Stimulated activated CD4-positive, alpha-beta T cell treated with anti-CD3 and anti-CD28 coated beads, Interleukin-12 subunit alpha, Interleukin-12 subunit beta, amount 100 ng/mL, for 24 hours (primary cell): ENCODE measurements at places on chromosomes 5 and 9.

DNA sequence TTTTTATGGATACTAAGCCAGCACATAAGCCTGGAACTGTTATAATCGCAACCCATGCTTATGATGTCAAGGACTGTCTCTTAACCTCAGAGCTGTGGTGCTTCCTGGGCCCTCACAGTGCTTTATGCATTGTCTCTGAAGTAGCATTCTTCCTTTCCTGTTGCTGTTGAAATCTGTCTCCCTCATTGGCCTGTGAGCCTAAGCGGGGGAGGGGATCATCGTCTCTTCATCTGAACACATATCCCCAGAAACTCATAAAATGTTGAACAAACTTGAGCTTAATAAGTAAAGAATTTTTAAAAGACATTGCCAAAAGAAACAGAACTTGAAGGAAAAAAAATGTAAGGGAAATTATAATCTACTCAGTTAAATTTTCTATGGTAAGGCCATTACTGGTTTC is 80.3 kb downstream of the SGCD start:
- no peak for DNase-seq

DNA sequence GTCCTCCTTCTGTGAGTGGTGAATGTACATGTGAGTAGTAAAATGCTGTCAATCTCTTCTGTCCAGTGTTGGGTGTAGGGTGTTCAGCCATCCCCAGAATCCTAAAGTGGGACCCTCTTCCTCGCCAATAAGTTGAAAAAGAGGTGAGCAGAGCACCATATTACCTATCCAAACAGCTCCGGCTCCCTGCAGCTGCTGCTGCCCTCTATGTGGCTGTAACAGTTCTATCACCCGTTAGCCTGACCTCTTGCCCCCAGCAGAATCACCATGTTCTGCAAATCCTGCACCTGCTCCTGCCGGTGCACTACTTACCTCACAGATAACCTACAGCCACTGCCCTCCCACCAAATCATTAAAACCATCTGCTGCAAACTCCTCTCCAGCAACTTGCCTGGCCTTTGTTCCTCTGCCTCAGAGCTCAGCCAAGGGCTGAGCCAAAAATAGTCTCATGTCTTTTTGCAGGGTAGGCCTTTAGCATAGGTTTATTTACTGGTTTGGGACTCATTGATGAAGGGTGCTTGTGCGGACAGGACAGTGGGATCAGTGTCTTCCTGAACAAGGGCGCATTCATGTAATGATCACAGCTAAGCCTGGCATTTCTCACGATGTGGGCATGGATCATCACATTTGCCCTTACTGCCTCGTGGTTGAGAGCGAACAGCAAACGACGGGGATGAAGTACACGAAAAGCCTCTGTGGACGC is 49.6 kb upstream of the CCL21 start:
- no peak for DNase-seq

GRCh38 chr9:78541868-78542443 is 245.0 kb downstream of the PSAT1 start:
- no peak for DNase-seq

GRCh38 chr9:115208501-115208900 is 90.5 kb upstream of the TNC start:
- DNase-seq, result no peak

DNA sequence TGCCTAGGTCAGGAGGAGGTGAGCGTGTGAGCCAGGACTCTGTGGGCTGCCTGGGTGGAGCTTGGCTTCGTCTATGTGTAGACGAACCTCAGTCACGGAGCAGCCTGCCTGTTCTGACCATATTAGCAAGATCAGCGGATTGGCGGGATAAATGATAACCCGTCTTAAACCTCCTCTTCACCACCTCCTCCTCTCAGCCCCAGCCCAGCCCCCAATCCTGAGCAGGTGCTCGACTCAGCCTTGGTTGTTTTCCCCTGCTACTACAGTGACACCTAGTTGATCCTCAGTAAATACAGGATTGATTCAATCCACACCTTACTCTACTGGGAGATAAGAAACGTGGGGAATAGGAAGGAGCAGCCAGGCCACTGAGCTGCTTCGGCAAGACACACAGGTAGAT is 286.1 kb downstream of the IRX2 start:
- DNase-seq, result no peak

DNA sequence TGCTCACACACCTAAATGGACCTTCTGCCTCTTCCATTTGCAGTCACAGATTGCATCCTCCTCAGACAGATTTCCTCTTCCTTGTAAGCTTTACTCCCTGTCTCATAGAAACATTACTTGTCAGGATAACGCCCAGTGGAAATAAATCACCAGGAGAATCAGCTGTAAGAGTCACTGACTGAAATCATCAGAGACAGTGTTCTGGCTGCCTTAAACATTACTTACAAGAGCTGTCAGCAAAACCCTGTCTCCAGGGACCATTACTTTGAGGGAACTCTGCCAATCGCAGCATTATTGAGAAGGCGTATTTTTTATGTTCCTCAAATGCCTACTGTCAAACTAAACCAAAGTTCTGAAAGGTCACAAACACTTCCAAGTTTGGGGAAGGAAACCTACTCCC is 5.9 kb downstream of the DPYSL3 start:
- DNase-seq, result no peak

DNA sequence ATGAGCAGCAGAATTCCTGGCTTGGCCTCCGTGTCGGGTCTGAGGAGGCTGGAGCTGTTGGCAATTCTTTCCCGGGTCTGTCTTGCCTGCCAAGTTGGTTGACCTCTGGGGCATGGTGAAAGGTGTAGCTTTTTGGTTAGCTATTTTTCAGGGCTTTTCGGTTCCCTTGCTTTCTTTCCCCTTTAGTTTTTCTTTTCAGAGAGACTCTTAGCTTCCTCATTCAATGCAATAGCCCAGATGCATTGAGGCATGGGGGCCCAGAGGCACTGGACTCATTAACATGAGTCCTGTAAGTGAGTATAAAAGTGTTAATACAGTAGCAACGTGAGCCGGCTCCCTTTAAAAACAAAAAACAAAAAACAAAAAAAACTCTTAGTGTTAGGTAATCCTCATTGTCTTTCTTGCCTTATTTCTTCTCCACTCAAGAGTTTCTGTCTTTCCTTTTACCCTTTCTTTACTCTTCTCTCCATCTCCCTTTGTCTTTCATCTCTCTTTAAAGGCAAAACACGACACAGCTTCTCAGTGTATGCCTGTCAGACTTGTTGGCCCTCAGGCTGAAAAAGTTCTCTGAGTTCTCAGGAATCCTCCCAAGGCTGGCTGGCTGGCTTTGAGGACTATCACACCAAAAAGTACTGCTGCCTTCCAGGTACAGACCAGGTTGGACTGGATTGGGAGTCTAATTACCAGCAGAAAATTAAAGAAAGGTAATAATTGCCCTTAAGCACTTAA is 289.9 kb upstream of the TUT7 start:
- no peak for DNase-seq

GRCh38 chr5:158722940-158723339 is 376.8 kb downstream of the EBF1 start:
- DNase-seq, result no peak

- no peak for DNase-seq
Observed at GRCh38 chr5:107104040-107104995, 566.4 kb downstream of the EFNA5 start.

GRCh38 chr5:152356506-152356905 is 48.6 kb downstream of the NMUR2 start:
- no peak for DNase-seq

- DNase-seq, result no peak
Observed at GRCh38 chr9:1962122-1962521, 53.0 kb upstream of the SMARCA2 start.

- no peak for DNase-seq
Observed at GRCh38 chr5:154274828-154275185, 84.3 kb downstream of the GALNT10 start.

GRCh38 chr5:120039111-120039510 is 409.8 kb downstream of the FAM170A start:
- DNase-seq, result no peak

DNA sequence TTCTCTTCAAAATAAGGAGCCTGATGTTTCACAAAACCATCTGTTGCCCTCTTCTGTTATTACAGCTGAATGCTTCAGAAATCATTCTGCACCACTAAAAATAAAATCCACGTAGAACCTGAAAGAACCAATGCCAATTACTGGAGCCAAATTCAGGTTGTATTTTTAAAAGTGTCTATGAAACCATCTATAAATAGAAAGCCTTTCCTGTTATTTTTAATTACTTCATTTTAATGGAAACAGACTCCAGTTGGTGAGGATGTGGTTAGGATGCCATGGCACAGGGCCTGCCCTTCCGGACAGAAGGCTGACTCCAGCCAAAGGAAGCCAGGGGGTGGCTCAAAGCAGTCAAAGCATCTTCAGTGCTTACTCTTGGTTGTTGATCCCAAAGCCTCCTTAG is 119.8 kb downstream of the TENT4A start:
- no peak for DNase-seq

DNA sequence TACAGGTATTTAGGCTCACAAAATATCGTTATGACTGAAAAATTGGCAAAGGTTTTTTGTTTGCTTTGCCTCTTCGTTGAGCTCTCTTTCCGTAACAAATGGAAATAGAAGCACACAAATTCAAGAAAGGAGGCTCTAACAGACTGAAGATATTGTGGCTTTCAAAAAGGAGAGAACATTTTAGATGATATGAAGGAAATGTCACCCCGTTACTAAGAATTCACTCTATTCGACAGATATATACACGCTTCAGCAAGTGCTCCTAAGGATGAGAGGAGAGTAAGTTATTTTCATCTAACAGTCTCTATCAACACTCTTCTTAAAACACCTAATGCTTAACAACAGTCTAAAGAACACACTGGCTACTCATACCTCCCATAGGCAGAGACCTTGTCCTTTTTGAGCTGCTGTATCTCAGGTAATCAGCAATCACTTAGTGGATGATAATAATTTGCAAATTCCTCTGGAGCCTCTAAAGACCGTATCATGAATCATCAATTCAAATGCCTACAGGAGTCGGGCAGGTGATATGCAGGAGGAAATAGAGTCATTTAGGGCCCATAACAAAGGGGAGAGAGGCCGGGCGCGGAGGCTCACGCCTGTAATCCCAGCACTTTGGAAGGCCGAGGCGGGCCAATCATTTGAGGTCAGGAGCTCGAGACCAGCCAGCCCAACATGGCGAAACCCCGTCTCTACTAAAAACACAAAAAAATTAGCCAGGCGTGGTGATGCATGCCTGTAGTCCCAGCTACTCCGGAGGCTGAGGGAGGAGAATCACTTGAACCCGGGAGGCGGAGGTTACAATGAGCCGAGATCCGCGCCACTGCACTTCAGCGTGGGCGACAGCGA is 1.4 kb upstream of the HSDL2 start:
- DNase-seq, result peak; percentile 40

DNA sequence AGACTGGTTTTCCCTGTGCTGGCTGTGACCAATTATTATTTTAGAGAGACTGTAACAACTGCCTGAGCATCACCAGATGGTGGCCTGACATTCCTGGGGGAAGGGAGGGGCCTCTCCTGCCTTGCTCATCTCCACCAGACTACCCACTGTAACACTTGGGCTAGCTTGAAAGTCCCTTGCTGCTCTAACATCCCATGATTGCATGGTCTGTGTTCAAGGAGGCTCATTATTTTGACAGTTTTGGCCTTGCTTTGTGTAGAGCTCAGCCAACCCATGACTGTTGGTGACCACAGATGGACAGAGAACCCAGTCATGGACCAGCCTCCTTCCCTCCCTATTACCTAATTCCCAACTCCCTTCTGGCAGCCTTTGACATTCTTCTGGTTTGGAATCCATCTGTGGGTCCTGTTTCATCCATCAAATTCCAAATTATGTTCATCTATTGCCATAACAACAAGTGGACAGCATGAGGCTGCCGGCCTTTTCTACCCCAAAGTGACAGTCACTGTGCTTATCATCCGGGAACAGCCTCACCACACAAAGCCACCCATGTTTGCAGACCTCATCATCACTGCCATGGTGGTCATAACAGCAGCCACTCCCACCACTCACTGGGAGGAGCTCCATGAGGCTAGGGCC is 49.0 kb upstream of the ICE1 start:
- DNase-seq, result no peak

GRCh38 chr5:168093200-168093910 is 198.1 kb upstream of the WWC1 start:
- no peak for DNase-seq

GRCh38 chr9:8946461-8946860 is 1146.9 kb upstream of the DMAC1 start:
- no peak for DNase-seq

GRCh38 chr9:131474711-131475110 is 28.0 kb upstream of the POMT1 start:
- DNase-seq, result no peak

GRCh38 chr5:153866176-153866575 is 172.5 kb downstream of the FAM114A2 start:
- no peak for DNase-seq

- DNase-seq, result no peak
Observed at GRCh38 chr5:78003919-78004318, 227.8 kb upstream of the TBCA start.

DNA sequence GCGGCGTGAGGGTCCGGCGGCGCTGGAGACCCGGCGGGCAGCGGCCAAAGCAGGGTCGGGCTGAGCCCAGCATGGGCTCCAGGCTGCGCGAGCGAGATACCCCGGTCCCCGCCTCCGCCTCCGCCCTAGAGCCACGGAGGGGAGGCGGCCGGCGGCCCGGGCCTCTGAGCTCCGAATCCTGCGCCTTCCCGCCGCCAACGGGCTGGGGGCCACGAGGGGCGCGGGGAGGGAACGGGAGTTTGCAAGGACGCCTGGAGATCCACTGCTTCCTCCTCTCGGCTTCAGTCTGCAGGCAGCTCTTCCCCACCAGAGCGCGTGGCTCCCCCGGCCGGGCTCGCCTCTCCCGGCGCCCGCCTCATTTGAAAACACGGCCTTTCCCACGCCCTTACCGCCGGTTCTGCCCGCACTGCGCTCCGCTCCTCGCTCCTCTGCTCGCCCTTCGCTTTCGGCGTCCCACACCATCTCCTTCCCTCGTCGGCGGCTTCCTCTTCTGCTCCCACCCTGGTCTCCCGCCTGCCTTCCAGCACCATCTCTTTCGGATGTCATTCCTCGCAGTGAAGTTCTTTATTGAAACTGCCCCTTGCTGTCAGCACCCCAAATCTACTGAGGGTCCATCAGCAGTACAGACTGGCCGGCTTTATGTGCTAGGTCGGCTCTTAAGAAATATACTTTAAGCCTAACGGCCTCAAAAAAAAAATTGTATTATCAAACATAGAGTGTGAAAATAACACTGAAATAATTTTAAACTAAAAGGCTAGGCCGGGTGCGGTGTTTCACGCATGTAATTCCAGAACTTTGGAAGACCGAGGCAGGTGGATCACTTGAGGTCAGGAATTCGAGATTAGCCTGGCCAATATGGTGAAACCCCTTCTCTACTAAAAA is 105.0 kb upstream of the FAM120A start:
- peak; percentile 4 for DNase-seq

DNA sequence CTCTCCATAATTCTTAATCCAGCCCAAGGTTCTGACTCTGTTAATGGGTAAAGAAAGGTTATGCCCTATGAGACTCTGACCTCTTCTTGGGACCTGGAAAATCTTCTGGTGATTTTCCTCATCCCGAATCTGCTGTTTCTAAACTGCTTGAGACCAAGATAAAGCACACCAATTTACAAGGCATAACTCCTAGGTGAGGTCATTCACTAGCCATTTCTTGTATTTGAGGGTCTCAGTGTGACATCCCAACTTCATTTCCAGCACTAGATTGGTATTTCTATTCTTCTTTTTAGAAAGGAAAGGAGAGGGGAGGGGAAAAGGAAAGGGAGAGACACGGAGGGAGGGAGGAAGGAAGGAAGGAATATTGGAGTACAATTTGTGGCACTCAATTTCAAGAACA is 51.6 kb downstream of the SLC1A1 start:
- no peak for DNase-seq

GRCh38 chr5:142844866-142845265 is 74.7 kb downstream of the ARHGAP26 start:
- no peak for DNase-seq

GRCh38 chr5:94432499-94432898 is 185.9 kb downstream of the KIAA0825 start:
- DNase-seq, result no peak
